GM19239 (cell line): ENCODE measurements at places on chromosomes 5 and 9.

DNA sequence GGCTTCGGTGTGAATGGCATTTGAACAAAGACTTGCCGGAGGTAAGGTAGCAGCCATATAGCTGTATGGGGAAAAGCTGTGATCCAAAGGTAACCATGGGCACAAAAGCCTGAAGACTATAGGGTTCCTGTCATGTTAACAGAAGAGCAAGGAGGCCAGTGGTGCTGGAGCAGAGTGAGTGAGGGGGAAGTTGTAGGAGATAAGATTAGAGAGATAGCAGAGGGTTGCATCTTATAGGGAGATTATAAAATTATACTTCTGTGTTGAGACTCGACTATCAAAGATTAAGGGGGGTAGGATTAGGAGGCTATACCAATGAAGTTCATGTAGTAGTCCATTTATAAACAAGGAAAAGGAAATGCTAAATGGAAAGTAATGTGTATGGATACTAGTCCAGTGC is 3.3 kb downstream of the NCBP1 start:
- no peak for DNase-seq

GRCh38 chr5:53930457-53930856 is 370.0 kb downstream of the NDUFS4 start:
- DNase-seq: no peak

- no peak for DNase-seq
Measured at GRCh38 chr9:114109124-114109523, 10.0 kb upstream of the KIF12 start.

GRCh38 chr9:136228107-136228875 is 17.3 kb downstream of the QSOX2 start:
- DNase-seq: no peak

GRCh38 chr5:134000091-134000511 is 4.7 kb downstream of the VDAC1 start:
- DNase-seq: no peak
